Naive thymus-derived CD4-positive, alpha-beta T cell (primary cell): ENCODE measurements at places on chromosomes 1 and 21. TPM values are rescaled to one million over a fixed set of nuclear protein-coding genes. Genes with fewer than 3 reads are reported as not detected.

THEMIS2 gene
- 72.3 and 78.5 TPM in 2 replicates for total RNA-seq

CRP gene
- total RNA-seq: not detected in 2 replicates

SUCO gene
- total RNA-seq: 50.3 and 52.0 TPM in 2 replicates

TNFAIP8L2 gene
- 54.1 TPM for total RNA-seq

VANGL2 gene
- total RNA-seq: 0.13 TPM

CELA3A gene
- total RNA-seq: not detected

NTNG1 gene
- not detected for total RNA-seq

LCE3E gene
- not detected in 2 replicates for total RNA-seq

HES4 gene
- not detected for total RNA-seq

FAM72B gene
- total RNA-seq: not detected

PYCR2 gene
- total RNA-seq: 109 and 111 TPM in 2 replicates

C1orf174 gene
- total RNA-seq: 17.0 TPM

HMCN1 gene
- total RNA-seq: not detected

CZIB gene
- 91.9 TPM for total RNA-seq

LYPD8 gene
- not detected for total RNA-seq

ADORA1 gene
- total RNA-seq: not detected

SIK1 gene
- 1.5 TPM for total RNA-seq

HFM1 gene
- total RNA-seq: not detected

TRAF3IP3 gene
- total RNA-seq: 303 TPM

OR2L5 gene
- 0.51 TPM for total RNA-seq

LRRC53 gene
- not detected for total RNA-seq

SELP gene
- total RNA-seq: 1.7 TPM

PROK1 gene
- total RNA-seq: not detected

MX2 gene
- 76.9 and 84.8 TPM in 2 replicates for total RNA-seq

ZNF683 gene
- 0.51 TPM for total RNA-seq

CD53 gene
- total RNA-seq: 287 TPM

TBCE gene
- 20.1 TPM for total RNA-seq

GFI1 gene
- total RNA-seq: 29.9 TPM

PDE9A gene
- 14.1 TPM for total RNA-seq

CLCA1 gene
- total RNA-seq: not detected

KCNJ9 gene
- total RNA-seq: not detected

RXRG gene
- total RNA-seq: not detected

FAM20B gene
- 25.2 TPM for total RNA-seq

IQGAP3 gene
- total RNA-seq: not detected

LINGO4 gene
- total RNA-seq: not detected

C1orf210 gene
- total RNA-seq: not detected

PPIAL4G gene
- total RNA-seq: 4.6 TPM

RO60 gene
- 49.8 TPM for total RNA-seq

OPTC gene
- total RNA-seq: not detected

BEST4 gene
- 0.51 and 0.77 TPM in 2 replicates for total RNA-seq

BCAN gene
- total RNA-seq: not detected

LDLRAD1 gene
- total RNA-seq: not detected in 2 replicates

SLC44A5 gene
- 0.96 TPM for total RNA-seq

NRAS gene
- 22.8 TPM for total RNA-seq

POU3F1 gene
- total RNA-seq: 0.17 TPM
